ENCODE measurements at places on chromosomes 6 and 20. TPM values are rescaled to one million over a fixed set of nuclear protein-coding genes. Genes with fewer than 3 reads are reported as not detected.

- DNase-seq, result no peak
Observed at GRCh38 chr20:62042025-62042820, 23.5 kb downstream of the TAF4 start.

Gene TGM3
- total RNA-seq, result 626 TPM

Gene C20orf202
- total RNA-seq, result not detected

Gene PFDN4
- total RNA-seq, result 68.9 TPM

GRCh38 chr6:69337311-69337710 is 459.5 kb downstream of the LMBRD1 start:
- no peak for DNase-seq

Gene ZC2HC1B
- not detected for total RNA-seq

- DNase-seq, result no peak
Observed at GRCh38 chr6:89122625-89123024, 4.8 kb upstream of the SRSF12 start.

GRCh38 chr6:93848031-93848742 is 428.8 kb upstream of the EPHA7 start:
- no peak for DNase-seq

Gene MUCL3
- total RNA-seq, result 0.57 TPM

DNA sequence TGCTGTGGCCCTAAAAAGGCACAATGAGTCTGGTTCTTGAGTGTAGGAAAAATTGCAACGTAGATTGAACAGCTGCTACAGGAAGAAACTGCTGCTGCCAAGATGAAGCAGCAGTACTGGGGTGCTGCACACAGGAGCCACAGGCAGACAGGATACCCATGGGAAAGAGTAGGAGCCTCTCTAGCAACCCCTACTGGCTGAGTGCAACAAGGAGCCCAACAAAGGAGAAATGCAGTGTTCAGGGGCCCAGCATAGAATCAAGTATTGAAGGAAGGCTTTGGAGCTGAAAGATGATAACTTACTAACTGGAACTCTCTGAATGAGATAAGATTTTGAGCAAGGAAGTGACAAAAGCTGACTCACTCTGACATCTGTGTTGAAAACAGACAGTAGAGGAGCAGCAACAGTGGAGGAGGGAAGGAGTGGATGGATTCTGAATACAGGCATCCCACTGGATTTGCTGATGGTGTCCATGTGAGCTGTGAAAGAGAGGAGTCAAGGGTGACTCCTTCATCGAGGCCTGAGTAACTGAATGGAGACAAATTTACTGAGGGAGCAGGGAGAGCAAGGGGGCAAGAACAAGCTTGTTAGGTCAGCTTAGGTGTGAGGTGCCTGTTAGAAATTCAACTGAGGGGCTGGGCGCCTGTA is 534.7 kb upstream of the JARID2 start:
- no peak for DNase-seq

Gene ADGRF5
- 9.5 TPM for total RNA-seq

DNA sequence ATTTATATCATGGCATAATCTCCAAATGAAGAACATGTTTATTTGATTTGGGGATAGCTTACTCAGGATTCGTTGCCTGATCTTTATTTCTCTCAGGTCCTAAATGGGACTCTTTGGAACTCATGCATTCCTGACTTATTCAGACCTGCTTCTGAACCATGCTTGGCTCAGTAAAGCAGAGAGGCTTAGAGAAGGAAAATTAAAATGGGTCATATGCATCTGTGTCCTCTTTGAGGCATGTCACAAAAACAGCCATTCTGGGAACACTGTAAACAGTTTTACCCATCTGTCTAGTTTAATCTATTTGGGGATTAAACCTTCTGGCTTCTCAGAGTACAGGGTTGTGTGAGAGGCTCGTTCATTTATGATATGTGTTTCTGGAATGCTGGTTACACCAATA is 1017.3 kb downstream of the KIF16B start:
- DNase-seq, result no peak

- no peak for DNase-seq
Observed at GRCh38 chr6:75926293-75927168, 145.9 kb downstream of the IMPG1 start.

GRCh38 chr20:37913567-37914366 is 10.8 kb downstream of the VSTM2L start:
- DNase-seq, result no peak

DNA sequence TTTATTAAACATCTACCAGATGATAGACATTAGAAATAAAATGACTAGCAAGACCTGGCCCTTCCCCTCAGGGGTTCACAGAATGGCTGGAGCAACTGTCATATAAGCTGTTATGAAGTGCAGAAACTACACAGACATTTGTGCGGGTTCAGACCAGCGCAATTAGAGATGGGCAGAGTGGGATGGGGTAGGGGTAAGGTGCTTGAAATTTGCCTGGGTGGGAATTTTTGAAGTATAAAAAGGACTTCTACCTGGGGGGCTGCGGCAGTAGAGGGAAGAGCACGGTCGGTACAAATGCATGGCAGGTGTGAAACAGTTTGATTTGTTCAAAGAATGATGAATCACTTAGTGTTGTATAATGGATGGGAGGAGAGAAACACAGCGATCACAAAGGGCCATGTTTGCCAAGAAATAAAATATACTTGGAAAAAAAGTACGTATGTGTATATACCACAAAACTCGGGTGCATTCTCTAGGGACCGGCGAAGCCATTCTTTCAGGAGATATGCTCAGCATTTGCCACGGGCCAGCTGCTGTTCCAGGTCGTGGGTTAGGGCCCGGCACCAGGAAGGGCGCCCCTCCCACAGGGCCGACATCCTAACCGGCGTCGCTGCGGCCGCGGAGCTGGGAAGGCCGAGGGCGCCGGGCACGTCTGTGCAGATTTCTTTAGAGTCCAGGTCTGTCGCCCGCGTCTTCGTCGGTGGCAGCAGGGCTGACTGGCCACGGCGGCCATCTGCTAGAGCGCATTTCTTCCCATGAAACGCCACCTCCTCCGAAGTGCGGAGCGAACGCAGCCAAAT is 809 bp upstream of the NOL7 start:
- no peak for DNase-seq

- no peak for DNase-seq
Observed at GRCh38 chr6:120405947-120406346, 928.3 kb downstream of the TBC1D32 start.

GRCh38 chr6:34094474-34095135 is 51.3 kb downstream of the GRM4 start:
- no peak for DNase-seq

Gene TMEM200A
- 0.31 TPM for total RNA-seq

Gene C6orf89
- 25.3 TPM for total RNA-seq

Gene ATP9A
- total RNA-seq, result 19.7 TPM

Gene MATN4
- 0.09 TPM for total RNA-seq

DNA sequence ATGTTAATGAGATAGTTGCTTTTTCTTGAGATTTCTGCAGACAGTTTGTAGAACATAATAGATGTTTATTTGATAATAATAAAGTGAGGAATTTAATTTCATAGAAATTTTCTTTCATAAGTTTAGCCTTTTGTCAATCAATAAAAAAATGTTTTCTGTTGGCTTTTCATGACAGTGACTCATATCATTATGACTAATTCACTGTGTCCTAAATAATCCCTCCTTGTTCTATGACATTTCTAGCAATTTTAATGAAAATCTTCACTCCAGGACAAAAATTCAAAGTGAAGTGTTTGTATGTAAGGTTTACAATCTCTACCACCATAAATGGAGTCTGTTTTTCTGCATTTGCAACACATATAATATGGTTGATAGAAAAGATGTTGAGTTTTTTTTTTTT is 109.9 kb downstream of the UTRN start:
- DNase-seq, result no peak

GRCh38 chr6:91376686-91377085 is 789.8 kb upstream of the MAP3K7 start:
- no peak for DNase-seq

- no peak for DNase-seq
Observed at GRCh38 chr6:20746024-20746423, 211.8 kb downstream of the CDKAL1 start.

DNA sequence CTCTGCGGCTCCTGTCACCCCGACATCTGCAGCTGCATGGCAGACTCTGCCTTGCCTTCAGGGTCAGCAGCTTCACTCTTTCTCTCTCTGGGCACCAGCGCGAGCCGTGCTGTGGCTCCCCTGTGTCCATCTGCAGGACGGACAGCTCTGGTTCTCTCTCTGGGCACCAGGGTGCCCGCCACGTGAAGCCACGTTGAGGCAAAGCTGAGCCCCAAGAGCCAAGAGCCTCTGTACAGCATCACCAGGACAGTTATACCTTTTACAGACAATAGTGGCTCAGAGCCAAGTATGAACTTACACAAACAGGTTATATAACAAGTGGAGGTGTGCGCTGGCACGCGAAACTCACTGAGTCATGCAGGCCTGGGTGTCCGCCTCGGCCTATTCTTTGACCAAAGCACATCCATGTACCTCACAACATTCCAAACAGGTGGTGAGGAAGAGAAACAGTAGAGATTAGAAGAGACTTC is 50.8 kb downstream of the FAM50B start:
- DNase-seq, result no peak

DNA sequence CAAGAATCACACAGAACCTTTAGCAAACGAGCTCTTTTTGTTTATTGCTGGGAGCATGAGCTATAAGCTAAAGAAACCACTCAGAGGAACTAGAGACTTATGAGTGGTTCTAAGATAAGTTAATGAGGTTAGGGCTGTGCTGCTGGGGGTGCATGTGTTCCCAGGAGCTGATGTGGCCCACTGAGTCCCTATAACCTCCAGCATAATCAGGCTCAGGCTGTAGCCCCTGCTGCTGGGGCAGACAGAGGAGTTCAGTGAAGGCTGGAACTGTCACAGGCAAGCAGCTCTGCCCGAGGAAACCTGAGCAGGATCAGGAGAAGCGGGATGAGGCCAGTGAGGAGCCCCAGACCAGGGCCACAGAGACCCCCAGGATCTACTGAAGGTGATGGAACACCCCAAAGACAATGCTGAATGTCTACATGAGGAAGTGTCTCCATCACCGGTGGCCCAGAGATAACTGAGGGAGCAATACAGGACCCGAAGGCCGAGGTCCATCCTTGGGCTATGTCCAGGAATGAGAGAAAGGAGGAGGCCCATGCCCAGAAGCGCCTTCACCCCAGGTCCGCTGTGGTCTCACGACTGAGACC is 17.3 kb downstream of the TUBB2B start:
- DNase-seq, result no peak

- DNase-seq, result no peak
Observed at GRCh38 chr6:29951882-29952281, 9.6 kb downstream of the HLA-A start.

DNA sequence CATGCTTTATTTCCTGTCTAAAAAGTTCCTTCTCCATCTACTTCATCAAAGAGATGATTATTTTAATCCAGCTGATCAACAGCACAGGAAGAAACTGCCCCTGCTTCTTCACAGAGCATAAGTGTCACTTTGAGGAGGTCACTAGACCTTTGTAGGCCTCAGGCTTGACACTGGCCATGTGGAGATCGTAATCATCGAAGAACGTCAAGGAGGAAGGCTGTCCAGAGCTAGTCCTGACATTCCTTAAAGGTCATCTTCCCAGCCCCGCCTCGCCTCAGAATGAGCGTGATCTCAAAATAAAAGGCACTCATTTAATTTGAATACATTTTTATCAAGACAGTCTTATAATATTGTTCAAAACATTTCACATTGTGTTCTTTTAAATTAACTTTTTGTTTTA is 445.7 kb upstream of the CDH4 start:
- no peak for DNase-seq

Gene MYBL2
- 3.1 TPM for total RNA-seq

DNA sequence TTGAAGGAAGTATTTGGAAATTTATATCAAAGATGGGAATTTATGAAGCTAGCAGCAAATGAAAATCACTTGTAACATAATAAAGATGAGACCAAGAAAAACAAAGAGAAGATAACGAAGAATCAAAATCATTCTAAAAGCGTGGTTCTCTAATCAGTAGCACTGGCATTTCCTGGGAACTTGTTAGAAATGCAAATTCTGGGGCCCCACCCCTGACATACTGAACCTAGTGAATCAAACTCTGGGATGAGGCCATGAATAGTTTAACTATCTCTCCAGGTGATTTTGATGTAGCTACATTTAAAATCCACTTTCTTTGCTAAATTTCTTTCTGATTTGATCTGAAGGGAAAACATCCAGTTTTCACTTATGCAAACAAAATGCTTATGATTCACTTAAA is 1075.6 kb downstream of the HACE1 start:
- no peak for DNase-seq

Gene CAGE1
- total RNA-seq, result not detected

Gene TJAP1
- total RNA-seq, result 11.6 TPM

Gene SLC25A27
- 9.2 TPM for total RNA-seq

GRCh38 chr20:63542031-63542559 is 4.9 kb upstream of the PTK6 start:
- DNase-seq, result no peak

GRCh38 chr20:62011403-62011790 is 54.3 kb downstream of the TAF4 start:
- DNase-seq, result no peak

DNA sequence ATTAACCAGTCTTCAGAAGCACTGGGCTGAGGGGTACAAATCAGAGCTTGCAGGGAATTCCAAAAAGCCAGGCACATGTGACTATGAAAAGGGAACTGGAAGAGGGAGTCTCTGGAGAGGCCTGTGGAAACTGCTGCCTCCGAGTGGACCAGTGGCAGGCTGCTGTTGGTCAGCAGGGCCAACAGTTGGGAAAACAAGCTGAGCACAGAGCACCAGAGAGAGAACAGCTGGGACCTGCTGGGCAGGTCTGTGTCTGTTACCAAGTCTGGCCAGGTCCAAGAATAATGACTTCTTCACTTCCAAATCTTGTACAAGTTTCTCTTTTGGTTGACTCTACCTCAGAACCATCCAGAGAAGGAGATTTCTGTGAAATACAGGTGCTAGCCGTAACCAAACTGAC is 81.4 kb downstream of the LIN28B start:
- DNase-seq, result no peak

- no peak for DNase-seq
Observed at GRCh38 chr6:87663434-87663833, 38.6 kb downstream of the AKIRIN2 start.

Gene E2F3
- total RNA-seq, result 6.5 TPM

GRCh38 chr20:62959101-62959971 is 6.8 kb downstream of the SLC17A9 start:
- DNase-seq, result no peak

- DNase-seq, result no peak
Observed at GRCh38 chr6:156279261-156279969, 497.8 kb upstream of the ARID1B start.

Gene DAAM2
- total RNA-seq, result 3.7 TPM
